Ovary (tissue), 10 donors: ENCODE measurements at places on chromosomes 5 and 9. TPM values are rescaled to one million over a fixed set of nuclear protein-coding genes. Genes with fewer than 3 reads are reported as not detected.

Gene SLC34A1
- polyA plus RNA-seq = not detected

Gene IFNA1
- not detected for polyA plus RNA-seq

Gene TXNDC8
- not detected for polyA plus RNA-seq

GRCh38 chr5:179122411-179123108 lies 62.4 kb downstream of the ZNF354C start:
- DNase-seq = no peak
- no peaks in the 10 kb centered on the region for H3K27me3 ChIP-seq
- H3K27ac ChIP-seq = no peak overlapping the region
- H3K36me3 ChIP-seq = no peaks in the 10 kb centered on the region

DNA sequence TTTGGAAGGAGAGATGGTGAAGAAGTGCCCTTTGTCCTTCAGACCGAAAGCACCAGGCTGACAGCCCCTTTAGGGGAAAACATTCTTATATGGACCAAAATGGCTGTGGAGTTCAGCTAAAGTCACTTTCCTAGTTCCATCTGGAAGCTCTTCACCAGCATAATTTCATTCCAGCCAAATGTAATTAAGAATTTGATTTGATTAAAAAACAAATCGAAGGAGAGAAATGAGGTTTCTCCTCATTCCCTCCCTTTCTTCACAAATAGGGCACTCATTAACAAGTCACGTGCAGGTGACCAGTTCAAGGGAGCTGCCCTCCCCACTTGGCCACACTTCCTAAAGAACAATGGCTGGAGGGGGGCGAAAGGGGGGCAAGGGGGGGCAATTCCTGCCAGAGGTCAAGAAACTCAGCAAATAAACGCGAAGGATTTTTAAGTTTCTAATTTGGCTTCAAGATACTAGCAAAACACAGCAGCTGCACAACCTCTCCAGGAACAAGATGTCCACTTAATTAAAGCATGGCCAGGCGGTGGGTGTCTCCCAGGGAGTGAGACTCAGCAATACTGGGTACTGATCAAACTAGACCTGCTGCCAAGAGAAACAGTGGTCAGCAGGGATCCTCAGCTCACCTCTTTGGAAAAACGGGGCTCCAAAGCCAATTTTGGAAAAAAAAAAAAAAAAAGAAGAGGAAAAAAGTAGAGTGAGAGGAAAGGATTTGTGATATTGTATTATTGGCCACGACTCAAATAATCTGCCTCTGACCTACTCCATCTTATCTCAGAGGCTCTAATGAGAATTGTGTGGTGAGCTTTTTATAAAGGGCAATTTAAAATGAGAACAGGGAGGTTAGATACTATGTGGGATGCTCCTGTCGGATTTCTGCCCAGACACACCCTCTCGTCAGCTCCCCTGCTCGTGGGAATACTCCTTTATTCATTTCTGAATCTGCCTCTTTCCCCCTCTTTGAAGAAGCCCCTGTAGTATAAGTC lies 254.3 kb downstream of the ZSWIM6 start:
- no peak overlapping the region for H3K4me3 ChIP-seq
- DNase-seq = no peak
- peaks cover 8% of the 10 kb centered on the region for H3K4me1 ChIP-seq
- no peak overlapping the region for H3K27ac ChIP-seq
- no peaks in the 10 kb centered on the region for H3K27me3 ChIP-seq
